ENCODE measurements at places on chromosomes 7 and 10.

- DNase-seq, result no peak
Measured at GRCh38 chr7:100372256-100372655, 1.0 kb upstream of the PILRA start.

DNA sequence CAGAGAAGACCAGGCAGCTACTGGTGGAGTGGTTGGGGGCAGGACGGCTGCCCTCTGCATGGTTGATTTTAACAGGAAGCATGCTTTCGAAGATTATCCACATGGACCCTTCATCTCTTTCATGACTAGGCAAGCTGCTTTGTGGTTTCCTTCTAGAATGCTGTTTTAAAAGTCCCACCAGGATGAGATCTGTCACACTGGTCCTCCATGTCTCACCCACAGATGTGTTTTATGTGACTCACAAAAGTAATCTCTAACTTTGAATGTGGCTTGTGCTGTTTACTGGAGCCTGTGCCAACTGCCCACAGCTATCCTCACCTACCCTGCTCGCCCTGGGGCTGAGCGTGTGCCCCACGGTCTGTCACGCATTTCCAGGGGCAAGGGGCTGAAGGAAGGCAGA lies 188.8 kb downstream of the GFRA1 start:
- no peak for DNase-seq

GRCh38 chr10:64209561-64209960 lies 688.4 kb downstream of the REEP3 start:
- no peak for DNase-seq

- no peak for DNase-seq
Measured at GRCh38 chr10:15545266-15545665, 174.2 kb upstream of the FAM171A1 start.

- no peak for DNase-seq
Measured at GRCh38 chr7:127658970-127659630, 7.1 kb downstream of the SND1 start.

DNA sequence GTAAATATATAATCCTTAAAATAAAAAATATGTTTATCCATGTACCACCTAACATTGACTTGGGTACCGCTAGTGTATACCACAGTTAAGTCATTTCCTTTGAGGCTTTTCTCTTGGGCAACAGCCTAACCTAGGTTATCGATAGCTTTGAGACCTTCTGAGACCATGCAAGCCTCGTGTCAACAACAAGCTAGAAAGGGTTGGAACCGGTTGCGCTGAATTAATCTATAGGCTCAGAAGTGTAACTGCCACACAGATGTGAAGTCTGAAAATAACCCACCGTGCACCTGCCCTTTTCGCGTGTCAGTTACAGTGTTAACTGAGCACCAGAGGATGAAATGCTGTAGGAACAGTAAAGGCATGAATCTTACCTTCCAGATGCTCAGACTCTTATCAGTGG lies 59.8 kb downstream of the ARID5B start:
- DNase-seq, result no peak

GRCh38 chr10:131031346-131031745 lies 280.2 kb downstream of the TCERG1L start:
- no peak for DNase-seq

DNA sequence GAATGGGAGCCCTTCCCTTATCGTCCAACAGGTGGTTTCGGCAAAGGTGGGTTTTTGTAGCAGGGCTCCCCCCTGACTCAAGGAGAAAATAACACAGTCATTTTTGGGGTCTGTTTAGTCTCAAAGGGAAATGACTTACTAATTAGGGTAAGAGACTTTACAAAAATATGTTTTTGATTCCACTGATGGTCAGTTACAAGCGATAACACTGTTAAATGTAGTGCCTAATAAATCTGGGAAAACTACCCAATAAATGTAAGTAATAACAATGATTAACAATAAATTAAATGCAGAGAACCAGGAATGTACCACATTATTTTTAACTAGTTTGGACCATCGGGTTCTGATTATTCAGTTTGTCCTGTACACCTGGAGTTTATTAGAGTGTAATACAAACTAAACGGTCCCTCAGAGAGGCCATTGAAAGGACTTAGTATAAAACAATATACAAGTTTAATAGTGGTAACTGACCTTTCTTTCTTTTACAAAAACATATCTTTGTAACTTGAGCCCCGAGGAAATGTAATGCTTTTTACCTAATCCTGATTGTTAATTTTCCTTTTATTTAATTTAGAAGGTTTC lies 216.2 kb upstream of the HABP2 start:
- DNase-seq, result no peak

DNA sequence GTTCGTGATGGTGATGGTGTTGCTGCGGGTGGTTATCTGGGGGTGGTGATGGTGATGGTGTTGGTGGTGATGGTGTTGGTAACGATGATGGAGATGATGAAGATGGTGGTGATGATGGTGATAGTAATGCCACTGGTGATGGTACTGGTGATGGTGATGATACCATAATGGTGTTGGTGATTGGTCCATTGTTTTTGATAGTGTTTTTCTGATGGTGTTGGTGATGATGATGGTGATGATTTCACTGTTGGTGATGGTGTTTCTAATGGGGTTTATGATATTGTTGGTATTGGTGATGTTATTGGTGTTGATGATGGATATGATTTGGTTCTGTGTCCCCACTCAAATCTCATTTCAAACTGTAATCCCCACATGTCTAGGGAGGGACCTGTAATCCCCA lies 51.7 kb upstream of the PITRM1 start:
- no peak for DNase-seq

- no peak for DNase-seq
Measured at GRCh38 chr10:124030061-124030460, 63.3 kb downstream of the CHST15 start.

GRCh38 chr7:158431941-158432347 lies 155.7 kb downstream of the PTPRN2 start:
- DNase-seq, result no peak

- no peak for DNase-seq
Measured at GRCh38 chr7:31893365-31893764, 176.8 kb downstream of the PDE1C start.

GRCh38 chr10:36117231-36117630 lies 475.1 kb upstream of the FZD8 start:
- DNase-seq, result no peak

- DNase-seq, result no peak
Measured at GRCh38 chr10:125000366-125001312, 58.7 kb downstream of the ZRANB1 start.

GRCh38 chr10:118746246-118746645 lies 8.5 kb downstream of the CACUL1 start:
- DNase-seq, result no peak

GRCh38 chr7:149205690-149206381 lies 10.5 kb downstream of the ZNF282 start:
- DNase-seq, result no peak

DNA sequence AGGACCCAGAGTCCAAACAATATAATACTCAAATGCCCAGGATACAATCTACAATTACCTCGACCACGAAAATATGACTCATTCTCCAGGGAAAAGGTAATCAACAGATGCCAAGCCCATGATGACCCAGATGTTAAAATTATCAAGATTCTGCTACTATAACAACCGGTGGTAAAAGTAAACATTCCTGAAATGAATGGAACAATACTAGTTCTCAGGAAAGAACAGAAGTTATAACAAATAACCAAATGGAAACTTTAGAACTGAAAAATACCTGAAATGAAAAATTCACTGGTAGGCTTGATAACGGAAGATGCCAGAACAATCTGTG lies 34.1 kb upstream of the GUSB start:
- DNase-seq, result no peak

GRCh38 chr7:28298870-28299518 lies 113.3 kb upstream of the CREB5 start:
- no peak for DNase-seq

DNA sequence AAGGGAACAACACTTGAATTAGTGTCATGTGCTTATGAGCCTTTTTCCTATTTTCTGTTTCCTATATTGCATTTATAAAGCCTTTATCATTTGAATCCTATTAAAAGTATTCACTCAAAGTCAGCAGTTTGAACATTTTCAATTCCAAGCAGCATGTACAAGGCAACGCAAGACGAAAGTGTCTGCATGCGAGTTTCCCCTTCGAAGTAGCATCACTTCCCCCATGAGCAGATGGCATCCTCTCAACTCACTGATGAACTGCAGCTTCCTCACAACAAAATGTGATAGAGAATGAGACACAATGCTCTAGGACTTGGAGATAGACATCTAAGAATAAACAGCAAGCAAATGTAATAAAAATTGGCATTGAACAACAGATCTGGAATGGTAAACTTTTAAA lies 270.7 kb downstream of the PRPF18 start:
- DNase-seq, result no peak

DNA sequence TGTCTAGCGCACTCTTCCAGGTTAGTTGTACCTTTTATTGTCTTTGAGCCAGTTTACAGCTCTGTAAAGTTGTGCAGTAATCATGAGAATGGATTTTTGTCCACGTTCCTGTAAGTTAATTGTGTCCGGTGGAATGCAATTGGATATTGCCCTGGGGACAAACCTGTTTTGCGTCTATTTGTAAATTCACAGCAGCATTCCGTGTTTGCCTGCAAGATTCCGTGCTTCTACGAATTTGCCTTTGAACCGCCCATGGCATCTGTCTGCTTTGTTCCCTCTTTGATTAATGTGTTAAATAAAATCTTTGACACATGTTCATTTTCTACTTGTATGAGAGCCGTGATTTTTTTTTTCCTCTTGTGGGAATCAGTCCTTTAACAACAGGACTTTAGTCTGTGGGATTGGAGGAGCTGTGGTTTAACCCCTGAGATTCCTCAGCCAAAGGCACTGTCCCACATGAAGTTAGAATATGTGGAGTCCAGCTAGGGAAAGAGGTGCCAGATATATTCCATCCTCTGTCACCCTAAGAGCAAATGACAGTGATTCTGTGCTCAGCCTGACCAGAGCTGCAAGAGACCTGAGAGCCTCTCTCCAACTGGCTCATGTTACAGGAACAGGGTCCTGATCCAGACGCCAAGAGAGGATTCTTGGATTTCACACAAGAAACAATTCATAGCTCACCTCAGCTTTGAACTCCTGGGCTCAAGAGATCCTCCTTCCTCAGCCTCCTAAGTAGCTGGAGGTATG lies 126.3 kb downstream of the COL26A1 start:
- DNase-seq, result no peak

DNA sequence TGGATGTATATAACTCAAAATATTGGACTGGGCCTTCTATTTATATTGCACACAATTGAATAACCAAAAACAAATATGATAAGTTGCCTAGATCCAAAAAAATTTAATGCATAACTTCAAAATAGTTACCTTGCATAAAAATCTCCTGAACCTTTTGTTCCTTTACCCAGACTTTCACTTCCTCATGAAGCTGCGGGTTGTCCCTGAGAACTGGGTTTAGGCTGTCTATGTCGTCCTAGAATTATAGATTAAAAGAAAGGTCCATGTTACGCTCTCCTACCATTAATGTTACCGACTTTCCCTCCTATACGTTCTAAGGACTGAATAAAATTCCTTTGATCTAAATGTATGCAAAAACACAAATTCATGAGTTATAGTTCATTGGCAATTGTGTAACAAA lies 86.6 kb downstream of the NRBF2 start:
- no peak for DNase-seq

DNA sequence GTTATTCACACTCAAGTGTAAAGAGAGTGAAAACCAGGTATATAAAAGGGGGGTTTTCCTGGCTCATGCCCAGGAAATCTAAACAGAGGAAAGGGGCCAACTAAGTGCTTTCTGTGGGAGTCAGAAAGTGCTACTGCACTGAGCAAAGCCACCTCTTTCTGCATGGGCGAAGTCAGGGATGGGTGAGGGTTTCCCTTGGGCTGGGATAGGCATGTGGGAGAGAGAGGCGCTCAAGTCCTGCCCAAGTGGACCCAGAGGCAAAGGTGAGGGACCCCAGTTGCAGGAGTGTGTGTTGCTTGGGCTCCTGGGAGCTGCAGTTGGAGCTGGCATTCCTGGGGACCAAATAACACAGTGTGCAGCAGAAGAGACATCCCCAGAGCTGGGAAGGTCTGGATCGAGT lies 65.9 kb downstream of the PRR15 start:
- DNase-seq, result no peak

DNA sequence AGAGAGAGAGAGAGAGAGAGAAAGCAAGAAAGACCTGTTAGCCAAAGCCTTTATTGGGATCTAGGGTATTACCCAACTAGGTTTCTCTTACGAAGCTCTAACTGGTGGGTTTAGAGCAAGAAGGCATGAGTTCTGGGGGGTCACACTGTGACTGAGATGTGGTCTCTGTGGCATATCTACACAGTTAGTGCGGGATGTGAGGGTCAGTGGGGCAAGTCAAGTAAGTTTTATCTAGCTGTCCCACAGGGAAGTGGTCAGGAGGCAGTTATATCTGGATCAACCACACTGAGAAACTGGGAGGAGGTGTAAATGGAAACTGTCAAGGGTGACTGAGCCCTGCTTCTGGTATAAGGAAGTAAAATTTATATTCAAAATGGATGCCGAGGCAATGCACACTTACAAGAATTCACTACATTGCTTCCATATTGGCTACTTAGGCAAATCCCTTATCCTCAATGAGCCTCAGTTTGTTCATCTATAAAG lies 331.6 kb upstream of the HPS1 start:
- no peak for DNase-seq
